ENCODE measurements at places on chromosomes 12 and 14.

DNA sequence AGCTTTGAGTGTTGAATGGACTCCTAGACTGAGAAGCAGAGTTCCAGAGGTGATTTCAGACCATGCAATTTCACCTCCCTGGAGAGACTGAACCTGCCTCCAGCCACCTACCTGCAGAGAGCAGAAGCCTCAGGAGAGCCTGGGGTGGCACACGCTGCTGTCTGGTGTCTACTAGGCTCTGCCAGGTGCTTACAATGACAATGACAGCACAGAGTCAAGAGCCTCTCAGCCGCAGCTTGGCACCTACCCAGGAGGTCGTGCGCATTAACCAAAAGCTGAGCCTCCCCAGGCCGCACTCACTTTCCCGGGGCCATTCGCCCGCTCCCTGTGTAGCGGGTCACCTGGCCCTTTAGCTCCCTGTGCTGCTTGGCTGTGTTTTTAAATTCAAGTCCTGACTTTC is 63.2 kb downstream of the TESC start:
- peak; percentile 55 for DNase-seq

DNA sequence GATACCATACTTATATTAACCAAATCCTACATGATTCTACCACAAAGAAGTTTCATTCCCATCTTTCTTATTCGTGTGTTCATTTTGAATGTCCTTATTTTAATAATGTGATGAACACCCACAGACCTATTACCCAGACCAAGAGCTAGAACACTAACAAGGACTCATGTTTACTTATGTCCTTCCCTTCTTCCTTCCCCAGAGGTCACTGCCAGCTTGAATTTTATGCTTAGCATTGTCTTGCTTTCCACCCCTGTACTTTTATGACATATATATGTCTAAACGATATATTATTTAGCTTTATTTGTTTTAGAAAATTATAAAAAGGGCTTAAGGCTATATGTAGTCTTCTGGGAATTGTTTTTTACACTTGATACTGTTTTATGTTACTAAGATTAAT is 238.6 kb downstream of the LRIG3 start:
- DNase-seq = no peak

DNA sequence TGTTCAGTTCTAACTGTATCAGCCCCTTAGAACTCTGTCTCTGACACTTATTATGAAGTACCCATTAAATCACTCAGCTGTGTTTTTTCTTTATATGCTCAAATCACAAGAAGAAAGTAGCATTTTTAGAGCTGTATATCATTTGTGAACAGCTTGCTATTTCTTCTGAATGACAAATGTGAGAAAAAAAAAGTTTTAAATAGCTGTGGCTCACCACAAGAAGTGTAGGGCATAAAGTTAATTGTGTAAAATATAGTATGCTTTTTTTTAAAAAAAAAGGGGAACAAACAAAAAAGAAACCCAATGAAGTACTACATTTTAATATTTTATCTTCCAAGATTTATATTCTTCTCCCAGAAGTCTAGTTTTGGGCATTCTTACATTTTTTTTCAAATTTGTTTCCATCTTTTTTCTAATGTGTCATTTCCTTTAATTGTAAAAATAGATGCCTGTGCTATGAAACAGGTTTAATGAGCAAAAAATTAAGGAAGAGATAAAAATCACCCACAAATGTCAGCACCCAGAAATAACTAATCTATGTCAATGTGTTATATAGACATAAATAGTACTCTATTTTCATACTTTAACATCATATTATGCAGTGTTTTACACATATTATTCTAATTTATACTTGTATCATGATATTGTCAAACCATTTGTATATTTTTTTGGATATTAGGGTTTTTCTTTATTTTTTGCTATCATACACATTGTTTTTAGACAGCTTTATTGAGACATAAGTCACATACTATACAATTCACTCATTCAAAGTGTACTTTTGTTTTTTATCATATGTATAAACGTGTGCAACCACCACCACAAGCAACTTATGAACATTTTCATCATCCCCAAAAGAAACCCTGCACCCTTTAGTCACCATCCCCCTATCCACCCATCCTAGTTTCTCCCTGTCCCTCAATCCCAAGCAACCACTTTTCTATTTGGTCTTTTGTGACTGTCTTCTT is 22.4 kb upstream of the LRRK2 start:
- no peak for DNase-seq

- no peak for DNase-seq
Measured at GRCh38 chr12:98060411-98060810, 455.0 kb upstream of the TMPO start.

DNA sequence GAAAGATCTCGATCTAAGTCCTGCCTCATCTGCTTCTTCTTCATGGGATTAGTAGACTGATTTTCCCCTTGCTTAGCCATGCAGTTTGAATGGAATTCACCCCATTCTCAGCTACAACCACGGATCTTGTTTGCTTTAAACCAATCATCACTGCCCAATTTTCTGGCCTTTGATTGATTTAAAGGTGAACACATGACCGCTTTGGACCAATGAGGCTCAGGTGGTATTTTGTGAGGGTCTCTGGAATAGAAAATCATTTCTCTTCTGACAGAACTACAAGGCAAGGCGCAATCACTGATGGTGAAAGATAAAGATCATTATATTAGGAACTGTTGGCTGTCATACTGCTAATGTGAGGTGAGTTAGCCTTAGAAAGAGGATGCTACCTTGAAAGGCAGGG is 213.0 kb upstream of the PLEKHG7 start:
- no peak for DNase-seq

- no peak for DNase-seq
Measured at GRCh38 chr12:99146185-99146584, 501.1 kb downstream of the APAF1 start.

- DNase-seq = peak; percentile 32
Measured at GRCh38 chr14:90235179-90235976, 21.0 kb upstream of the PSMC1 start.

DNA sequence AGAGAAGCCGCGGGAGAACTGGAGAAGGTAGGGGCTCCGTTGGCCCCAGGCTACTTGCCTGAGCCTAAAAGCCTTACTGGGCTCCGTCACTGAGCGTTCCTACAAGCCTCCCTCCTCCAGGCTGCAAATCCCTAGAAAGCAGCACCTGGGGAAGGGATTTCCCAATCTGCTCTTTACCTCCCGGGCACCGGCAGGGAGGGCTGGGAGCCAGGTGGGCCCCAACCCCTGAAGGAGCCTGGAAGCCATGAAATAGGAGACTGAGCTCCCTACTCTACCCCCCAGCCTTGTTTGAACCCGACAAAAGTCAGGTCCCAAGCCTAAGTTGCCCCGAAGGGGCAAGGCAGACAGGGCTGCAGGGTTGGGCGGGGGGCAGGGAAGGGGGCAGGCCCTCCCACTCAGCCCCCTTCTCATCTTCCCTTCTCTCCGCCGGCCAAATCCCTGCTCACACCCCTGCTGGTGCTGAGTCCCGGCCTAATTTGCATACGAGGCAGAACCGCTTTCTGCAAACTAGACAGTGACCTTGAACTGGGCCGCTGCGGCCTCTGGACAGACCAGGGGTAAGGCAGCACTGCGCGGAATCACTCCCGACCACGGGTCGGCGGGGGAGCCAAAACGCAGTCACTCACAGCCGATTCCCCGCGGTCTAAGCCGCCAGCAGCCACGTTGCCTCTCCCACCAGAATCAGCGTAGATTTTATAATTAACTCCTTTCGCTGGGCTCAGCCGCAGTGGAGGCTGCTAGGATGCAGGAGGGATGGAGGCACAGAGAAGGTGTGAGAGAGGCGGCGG is 3.7 kb upstream of the HOXC12 start:
- no peak for DNase-seq

- DNase-seq = no peak
Measured at GRCh38 chr14:77031759-77032490, 3.4 kb upstream of the IRF2BPL start.

- DNase-seq = peak; percentile 75
Measured at GRCh38 chr14:88351966-88352691, 29.1 kb upstream of the KCNK10 start.

- no peak for DNase-seq
Measured at GRCh38 chr12:108750526-108750925, 19.2 kb upstream of the CORO1C start.

DNA sequence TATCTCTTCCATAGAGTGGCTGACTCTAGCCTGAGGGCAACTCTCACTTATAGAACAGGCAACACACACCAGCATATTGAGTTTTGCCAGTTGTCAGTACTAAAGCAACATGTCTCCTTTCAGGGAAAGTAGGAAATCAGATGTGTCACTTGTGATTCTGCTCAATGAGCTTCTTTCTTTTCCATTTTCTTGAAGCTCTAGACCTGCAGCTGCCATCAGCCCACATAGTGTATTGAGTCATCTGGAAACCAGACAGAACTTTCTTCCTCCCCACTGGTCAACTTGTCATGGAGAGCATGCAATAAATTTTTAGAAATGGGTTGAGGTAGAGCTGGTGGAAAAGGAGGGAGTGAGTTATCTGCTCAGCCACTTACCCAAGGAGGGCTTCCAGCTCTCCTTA is 209.0 kb upstream of the PLEKHG7 start:
- no peak for DNase-seq

- peak; percentile 24 for DNase-seq
Measured at GRCh38 chr12:32230613-32230993, 124.0 kb downstream of the BICD1 start.

- no peak for DNase-seq
Measured at GRCh38 chr12:27965411-27965810, 7.1 kb downstream of the PTHLH start.

DNA sequence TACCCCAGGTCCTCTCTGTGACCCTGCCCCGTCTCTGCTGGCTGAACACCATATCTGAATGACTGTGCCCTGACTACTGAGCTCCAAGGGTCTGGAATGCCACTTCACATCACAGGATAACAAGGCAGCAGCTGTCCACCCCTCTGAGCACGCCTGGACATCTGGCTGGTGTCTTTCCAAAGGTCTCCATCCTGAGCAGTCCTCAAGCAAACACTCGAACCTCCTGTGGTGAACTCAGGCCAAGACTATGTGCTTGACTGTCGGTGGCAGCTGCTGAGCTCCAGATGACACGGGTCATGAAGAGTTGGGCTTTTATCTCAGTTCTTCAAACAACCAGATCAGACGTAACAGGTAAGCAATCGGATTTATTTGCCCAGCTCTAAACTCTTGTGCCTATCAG is 117.2 kb upstream of the BCL2L14 start:
- DNase-seq = no peak

DNA sequence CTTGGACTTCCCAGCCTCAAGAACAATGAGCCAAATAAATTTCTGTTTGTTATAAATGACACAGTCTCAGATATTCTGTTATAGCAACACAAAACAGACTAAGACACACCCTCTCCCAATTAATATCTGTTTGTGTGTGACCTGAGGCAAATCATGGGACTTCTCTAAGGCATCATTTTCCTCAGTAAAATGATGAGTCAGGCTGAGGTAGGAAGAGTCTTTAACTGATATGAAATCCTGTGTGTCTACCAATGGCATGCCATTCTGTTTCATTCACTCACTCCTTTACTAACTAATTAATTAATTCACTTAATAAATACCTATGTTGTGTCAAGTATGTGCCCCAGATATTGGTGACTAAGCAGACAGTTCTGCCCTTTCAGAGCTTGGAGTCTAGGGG is 258.4 kb upstream of the CRY1 start:
- no peak for DNase-seq

DNA sequence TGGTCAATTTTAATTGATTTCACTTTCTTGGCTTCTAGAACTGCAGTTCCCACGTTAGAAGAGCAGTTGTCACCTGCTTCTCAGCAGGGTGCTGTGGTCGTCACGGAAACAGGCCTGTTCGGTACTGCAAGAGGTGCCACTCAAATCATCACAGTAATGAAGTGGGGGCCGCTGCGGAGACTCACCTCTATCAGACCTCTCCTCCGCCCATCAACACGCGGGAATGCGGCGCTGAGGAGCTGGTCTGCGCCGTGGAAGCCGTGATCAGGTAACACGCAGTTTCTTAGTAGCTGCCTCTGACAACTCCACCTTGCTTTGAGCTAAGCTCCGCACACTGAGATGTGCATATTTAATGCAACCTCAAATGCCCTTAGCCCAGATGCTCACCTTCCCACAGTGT is 107.2 kb downstream of the UNC79 start:
- no peak for DNase-seq

DNA sequence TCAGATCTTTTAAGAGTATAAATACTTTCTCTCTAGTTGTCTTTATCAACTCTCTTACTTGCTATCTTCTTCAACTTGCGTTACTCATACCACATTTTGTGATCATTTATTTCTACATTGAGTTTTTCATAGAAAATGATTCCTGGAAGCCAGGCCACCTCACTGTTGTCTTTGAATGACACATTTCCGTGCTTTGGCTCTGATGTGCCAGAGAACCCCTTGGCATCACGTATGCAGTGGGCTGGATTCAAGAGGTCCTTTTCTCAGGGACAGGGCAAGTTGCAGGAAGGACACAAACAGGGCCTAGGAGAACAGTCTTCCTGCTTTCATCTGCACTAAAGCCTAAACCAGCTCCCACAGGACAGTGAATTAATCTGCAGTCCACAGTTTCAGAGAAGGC is 70.3 kb upstream of the PYGL start:
- no peak for DNase-seq

- no peak for DNase-seq
Measured at GRCh38 chr14:77868552-77869285, 68.8 kb downstream of the ADCK1 start.

DNA sequence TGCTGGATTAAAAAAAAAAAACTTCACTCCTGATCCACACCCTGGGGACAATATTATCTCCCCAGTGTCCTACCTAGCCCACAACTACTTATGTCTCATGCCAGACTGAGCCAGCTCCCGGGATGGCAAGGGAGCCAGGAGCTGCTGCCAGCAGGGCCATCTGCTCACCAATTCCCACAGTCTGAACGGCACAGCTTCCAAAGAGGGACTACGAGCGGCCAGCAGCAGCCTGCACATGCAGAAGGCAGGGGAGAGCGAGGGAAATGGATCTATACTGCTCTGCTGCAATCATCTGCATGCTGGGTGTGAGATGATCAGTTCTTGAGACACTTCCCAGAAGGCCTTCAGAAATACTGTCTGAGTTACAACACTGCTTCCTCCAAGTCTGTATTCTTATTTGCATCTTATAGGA is 11.1 kb downstream of the SSH1 start:
- DNase-seq = no peak

DNA sequence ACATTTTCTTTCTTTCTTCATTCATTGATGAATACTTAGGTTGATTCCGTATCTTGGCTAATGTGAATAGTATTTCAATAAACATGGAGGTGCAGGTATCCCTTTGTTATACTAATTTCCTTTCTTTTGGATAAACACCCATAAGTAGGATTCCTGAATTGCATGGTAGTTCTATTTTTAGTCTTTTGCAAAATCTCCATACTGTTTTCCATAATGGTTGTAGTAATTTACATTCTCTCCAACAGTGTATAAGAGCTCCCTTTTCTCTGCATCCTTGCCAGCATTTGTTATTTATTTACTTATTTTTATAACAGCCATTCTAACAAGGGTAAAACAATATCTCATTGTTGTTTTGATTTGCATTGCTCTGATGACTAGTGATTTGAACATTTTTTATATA is 36.6 kb downstream of the PIK3C2G start:
- no peak for DNase-seq

DNA sequence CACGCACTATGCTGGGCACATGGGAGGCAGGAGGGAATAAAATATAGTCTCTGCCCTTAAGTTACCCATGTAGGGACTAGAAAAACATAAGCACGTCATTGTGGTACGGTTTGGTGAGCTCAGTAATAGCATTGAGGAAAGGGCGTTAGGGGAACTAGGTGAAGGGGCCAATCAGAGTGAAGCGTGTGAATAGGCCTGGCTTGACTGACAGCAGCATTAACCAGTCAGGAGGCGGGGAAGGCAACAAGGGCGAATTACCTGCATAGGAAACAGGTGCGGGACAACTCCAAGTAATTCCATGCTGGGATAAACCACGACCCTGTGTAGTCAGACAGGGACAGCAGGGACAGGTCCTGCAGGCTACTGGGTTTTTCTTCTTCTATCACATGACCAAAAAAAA is 107.7 kb downstream of the UNC79 start:
- DNase-seq = no peak
